ENCODE measurements at places on chromosomes 12 and 14. TPM values are rescaled to one million over a fixed set of nuclear protein-coding genes. Genes with fewer than 3 reads are reported as not detected.

GRCh38 chr12:81094718-81095360, 17.0 kb downstream of the ACSS3 start:
- DNase-seq: no peak

GRCh38 chr12:127485528-127485927, 781.4 kb upstream of the TMEM132C start:
- peak; percentile 39 for DNase-seq

GDF3 gene
- 0.27 TPM for polyA plus RNA-seq

NPAS3 gene
- polyA plus RNA-seq: 1.0 TPM

- no peak for DNase-seq
These were observed 16.0 kb upstream of the EVL start for GRCh38 chr14:100049220-100049619.

- DNase-seq: no peak
These were observed 65.0 kb downstream of the TESC start for GRCh38 chr12:117034249-117034648.

ABCB9 gene
- polyA plus RNA-seq: 5.2 TPM

- DNase-seq: no peak
These were observed 26.6 kb upstream of the KLRB1 start for GRCh38 chr12:9634177-9634803.

DNA sequence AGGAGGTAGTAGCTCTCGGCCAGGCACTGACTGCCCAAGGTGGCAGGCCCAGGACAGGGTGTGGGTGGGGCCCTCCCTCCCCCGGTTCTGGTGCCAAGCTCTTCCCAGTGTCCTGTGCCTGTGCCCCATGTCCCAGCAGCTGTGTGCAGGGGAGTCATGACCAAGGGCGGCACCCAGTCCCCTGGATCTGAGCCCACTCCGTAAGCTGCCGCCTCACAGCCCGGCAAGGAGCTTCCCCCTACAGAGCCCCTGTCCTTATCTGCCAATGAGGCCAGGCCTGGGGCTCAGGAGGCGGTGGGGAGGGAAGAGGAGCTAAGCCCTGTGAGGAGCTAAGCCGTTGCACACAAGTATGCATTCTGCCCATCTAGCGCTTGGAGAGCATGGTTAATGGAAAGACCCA, 5.6 kb upstream of the C14orf180 start:
- DNase-seq: peak; percentile 85

DNA sequence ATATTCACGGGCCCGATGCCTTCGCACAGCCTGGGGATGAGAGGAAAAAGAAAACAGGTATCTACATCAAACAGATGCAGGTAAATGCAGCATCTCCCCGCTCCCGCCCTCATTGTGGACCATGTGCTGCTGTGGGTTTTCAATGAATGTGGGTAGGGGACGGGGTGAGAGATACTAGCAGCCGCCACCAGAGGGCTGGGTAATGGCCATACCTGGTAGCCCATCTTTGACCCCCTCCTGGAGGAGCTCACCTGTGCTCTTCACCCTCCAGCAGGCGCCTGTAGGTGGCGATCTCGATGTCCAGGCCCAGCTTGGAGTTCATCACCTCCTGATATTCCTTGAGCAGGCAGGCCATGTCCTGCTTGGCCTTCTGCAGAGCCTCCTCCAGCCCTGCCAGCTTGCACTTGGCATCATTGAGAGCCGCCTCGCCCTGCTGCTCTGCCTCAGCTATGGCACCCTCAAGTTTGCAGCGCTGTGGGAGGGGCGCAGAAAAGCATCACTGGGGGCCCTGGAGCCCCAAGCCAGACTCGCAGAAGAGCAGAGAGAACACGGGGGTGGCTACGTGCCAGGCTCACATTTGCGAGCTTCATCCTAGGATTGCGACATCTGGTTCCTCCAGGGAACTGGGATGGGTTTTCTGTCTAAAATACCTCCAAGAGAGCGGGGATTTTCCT, 10.2 kb downstream of the KRT82 start:
- no peak for DNase-seq

- DNase-seq: peak; percentile 29
These were observed 1.4 kb upstream of the KCNK13 start for GRCh38 chr14:90060312-90060964.

FLRT2 gene
- 46.9 TPM for polyA plus RNA-seq

DNA sequence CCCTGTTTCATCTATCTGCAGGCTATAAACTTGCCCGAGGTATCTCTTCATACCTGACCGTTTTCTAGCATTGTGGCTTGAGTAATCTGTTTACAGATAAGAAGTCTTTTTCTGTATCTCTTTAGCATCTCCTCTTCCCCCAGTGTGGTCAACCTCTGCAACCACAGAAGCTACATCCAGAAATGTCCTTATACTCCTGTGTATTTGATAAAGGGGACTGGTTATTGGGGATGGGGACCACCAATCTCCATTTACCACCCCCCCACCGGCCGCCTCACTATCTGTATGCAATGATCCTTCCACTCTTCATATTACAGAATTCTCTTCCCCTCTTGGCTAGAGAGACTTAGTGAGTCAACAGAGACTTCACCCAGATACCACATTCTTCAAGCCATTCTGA, 3.4 kb upstream of the RPAP3 start:
- no peak for DNase-seq

DNA sequence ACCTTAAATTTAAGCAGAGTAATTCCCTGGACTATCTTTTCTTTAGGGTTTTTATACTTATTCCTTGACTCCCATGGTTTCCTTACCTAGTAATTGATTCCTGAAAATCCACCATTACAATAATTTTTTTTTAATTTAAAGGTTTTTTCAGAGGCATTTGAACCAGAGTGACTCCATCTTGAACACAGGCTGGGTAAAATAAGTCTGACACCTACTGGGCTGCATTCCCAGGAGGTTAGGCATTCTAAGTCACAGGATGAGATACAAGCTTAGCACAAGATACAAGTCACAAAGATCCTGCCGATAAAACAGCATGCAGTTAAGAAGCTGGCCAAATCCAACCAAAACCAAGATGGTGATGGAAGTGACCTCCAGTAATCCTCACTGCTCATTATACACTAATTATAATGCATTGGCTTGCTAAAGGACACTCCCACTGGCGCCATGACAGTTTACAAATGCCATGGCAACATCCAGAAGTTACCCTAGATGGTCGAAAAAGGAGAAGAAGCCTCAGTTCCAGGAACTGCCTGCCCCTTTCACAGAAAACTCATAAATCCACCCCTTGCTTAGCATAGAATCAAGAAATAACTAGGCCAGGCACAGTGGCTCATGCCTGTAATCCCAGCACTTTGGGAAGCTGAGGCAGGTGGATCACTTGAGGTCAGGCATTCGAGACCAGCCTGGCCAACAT, 53.6 kb downstream of the SLC25A21 start:
- no peak for DNase-seq

DNA sequence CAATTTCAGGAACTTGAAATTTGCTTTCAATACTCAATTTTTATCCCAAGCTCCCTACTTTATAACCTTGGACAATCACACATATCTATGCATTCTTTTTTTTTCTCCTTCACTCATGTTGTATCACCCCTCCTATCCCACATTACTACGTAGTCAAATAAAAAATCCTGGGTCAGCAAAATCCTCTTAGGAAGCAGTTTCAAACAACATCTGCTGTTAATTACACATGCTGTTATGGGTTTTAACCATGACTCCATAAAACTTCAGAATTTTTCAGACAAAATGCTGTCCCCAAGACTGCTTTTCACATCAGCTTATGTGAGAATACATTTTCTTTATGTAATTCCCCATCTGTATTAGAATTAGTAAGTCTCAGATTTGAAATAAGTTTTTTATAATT, 61.7 kb downstream of the LRFN5 start:
- DNase-seq: no peak

- no peak for DNase-seq
These were observed 180.9 kb downstream of the RAD51B start for GRCh38 chr14:68000511-68000910.

DNA sequence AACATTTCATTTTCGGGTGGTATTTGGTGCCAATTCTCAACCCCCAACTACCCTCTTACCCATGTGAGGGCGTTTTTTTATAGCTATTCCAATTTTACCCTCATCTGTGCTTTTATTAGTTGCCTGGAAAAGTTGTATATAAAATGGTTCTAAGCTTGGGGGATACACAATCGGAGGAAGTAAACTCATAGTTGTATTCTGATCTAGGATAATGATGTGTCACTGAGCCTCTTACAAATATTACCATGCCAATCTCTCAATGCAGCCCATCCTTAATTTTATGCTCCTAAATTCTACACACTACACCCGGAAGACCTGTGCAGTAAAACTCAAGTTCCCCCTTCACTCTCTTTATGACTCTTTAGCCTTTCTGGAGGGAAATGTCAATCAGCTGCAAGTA, 1206.5 kb upstream of the FLRT2 start:
- DNase-seq: no peak

SETD1B gene
- 14.2 TPM for polyA plus RNA-seq

CPNE8 gene
- polyA plus RNA-seq: 13.5 TPM

OVCH1 gene
- 0.28 TPM for polyA plus RNA-seq

- peak; percentile 97 for DNase-seq
These were observed at the start of gene CGRRF1 for GRCh38 chr14:54509546-54510501. Gene CGRRF1, plus strand, starts transcription at chr14:54509906. Its CDS starts 54 bp downstream, at chr14:54509960.

SPSB2 gene
- polyA plus RNA-seq: 15.3 TPM

GRCh38 chr12:132131952-132132351, 12.2 kb downstream of the DDX51 start:
- no peak for DNase-seq

KLRD1 gene
- 2.6 TPM for polyA plus RNA-seq

CDK2 gene
- polyA plus RNA-seq: 55.5 TPM
